ENCODE measurements at places on chromosomes 2 and 18. TPM values are rescaled to one million over a fixed set of nuclear protein-coding genes. Genes with fewer than 3 reads are reported as not detected.

The TMEM198 gene
- 0.53 TPM for total RNA-seq

The QPCT gene
- total RNA-seq = 21.3 TPM

The LRRTM4 gene
- total RNA-seq = not detected

The SH3YL1 gene
- 18.1 TPM for total RNA-seq

The KATNAL2 gene
- total RNA-seq = 1.4 TPM

The SCYGR3 gene
- not detected for total RNA-seq

The ABCB11 gene
- total RNA-seq = not detected

The ASIC4 gene
- total RNA-seq = not detected

The EFR3B gene
- total RNA-seq = 0.18 TPM

The AOX1 gene
- total RNA-seq = 116 TPM

The FOXD4L1 gene
- total RNA-seq = not detected

The RPL31 gene
- total RNA-seq = 1,039 TPM

The RAPH1 gene
- total RNA-seq = 6.6 TPM

The CRYBA2 gene
- not detected for total RNA-seq

The CYP1B1 gene
- 30.0 TPM for total RNA-seq

The DSG2 gene
- 15.6 TPM for total RNA-seq

The MAP2 gene
- total RNA-seq = 26.2 TPM

The PLEKHM3 gene
- 4.6 TPM for total RNA-seq

The OR6B2 gene
- not detected for total RNA-seq

The TACR1 gene
- not detected for total RNA-seq

The MARCHF4 gene
- total RNA-seq = 2.6 TPM

The CCDC178 gene
- total RNA-seq = 2.0 TPM

The OSBPL6 gene
- total RNA-seq = 7.4 TPM

The C2orf78 gene
- not detected for total RNA-seq

The REG1B gene
- not detected for total RNA-seq

The EMX1 gene
- not detected for total RNA-seq

All from myometrial cell (primary cell).